Hematopoietic multipotent progenitor cell treated with erythropoietin and hydrocortisone succinate and interleukin-3 and kit ligand, for 17 days (in vitro differentiated cells): ENCODE measurements at places on chromosomes 2 and 18.
A peak's percentile ranks its signal among the peaks of the same experiment; 100 is the strongest.

- no peak for DNase-seq
Measured at GRCh38 chr2:30626397-30626796, 179.4 kb downstream of the LCLAT1 start.

GRCh38 chr18:43275546-43275945, 1.7 kb downstream of the SYT4 start:
- DNase-seq = no peak

DNA sequence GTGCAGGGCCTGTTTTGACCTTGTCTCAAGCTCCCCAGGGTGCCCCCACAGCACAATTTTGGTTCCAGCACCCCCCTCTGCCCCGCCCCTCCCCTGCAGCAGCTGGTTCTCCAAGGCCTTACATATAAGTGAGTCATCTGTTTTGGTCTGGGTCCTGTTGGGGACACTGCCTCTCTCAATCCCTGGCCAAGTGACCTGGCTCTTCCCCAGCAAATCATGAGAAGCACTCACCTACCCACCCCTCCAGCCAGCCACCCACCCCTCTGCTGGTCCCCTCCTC, 90.5 kb downstream of the INHBB start:
- DNase-seq = no peak

GRCh38 chr2:162888652-162889051, 50.1 kb upstream of the KCNH7 start:
- DNase-seq = peak; percentile 8

DNA sequence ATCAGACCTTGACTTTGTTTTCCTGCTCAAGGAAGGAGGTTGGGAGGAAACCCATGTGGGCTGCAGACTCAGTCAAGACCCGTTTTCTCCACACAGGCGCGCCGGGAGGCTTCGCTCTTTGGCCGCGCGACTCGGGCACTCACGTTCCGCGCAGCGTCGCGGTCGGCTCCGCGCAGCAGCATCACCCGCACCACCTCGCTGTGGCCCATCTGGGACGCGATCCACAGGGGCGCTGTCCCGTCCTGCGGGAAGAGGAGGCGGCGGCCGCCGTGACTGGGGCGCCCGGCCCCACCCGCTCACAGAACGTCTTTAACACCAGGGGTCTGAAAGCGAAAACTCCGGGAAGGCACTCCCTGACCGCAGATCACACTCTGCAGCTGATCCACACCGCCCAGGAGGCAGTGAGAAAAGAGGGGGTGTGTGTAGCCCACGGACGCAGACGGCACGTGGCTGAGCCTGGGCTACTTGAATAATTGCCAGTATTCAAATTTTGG, 33.1 kb upstream of the NPC1 start:
- DNase-seq = no peak

- no peak for DNase-seq
Measured at GRCh38 chr2:222038067-222038802, 260.6 kb downstream of the PAX3 start.

GRCh38 chr2:207951734-207952470, 73.4 kb downstream of the PLEKHM3 start:
- no peak for DNase-seq

GRCh38 chr2:148887350-148888002, 12.4 kb downstream of the KIF5C start:
- DNase-seq = no peak

DNA sequence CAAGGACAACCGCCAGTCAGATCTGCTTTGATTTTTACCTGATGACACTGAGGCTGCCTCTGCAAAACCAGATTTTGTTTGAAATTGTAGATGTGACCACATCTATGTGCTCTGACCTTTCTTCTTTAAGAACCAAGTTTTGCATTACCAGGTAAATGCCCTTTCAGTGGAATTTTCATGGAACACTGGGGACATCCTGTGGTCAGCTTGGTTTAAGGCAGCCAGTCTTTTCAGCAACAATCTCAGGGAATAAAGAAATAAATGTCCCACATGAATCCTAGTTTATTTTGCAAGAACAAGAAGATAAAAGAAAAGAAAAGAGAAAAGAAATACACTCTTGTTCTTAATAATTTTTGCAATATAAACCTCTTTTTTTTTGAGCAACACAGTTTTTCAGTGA, 90.6 kb downstream of the POU3F3 start:
- no peak for DNase-seq

- peak; percentile 6 for DNase-seq
Measured at GRCh38 chr18:37299471-37300304, 265.9 kb downstream of the CELF4 start.

DNA sequence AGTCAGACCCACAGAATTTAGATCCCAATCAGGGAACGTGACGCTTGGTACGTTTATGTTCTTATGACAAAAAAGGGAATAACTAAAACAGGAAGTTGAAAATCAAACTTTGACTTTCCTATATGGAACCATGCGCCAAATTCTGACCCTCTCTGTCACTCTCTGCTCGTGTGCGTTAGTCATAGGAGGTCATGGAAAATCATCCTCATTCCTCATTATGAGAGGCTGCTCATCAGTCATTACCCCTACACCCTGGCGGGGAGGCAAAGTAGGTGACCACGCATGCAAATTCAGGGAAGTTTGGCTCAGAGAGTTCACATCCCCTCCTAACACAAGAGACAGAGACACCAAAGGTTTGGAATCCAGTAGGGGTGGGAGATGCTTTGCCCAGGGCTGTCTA, 15.5 kb downstream of the IL1F10 start:
- DNase-seq = no peak

GRCh38 chr2:196441527-196441926, 198.0 kb upstream of the CCDC150 start:
- no peak for DNase-seq

GRCh38 chr2:185583058-185583816, 155.4 kb upstream of the FSIP2 start:
- no peak for DNase-seq

- no peak for DNase-seq
Measured at GRCh38 chr2:102072741-102073140, 69.8 kb upstream of the IL1R1 start.

DNA sequence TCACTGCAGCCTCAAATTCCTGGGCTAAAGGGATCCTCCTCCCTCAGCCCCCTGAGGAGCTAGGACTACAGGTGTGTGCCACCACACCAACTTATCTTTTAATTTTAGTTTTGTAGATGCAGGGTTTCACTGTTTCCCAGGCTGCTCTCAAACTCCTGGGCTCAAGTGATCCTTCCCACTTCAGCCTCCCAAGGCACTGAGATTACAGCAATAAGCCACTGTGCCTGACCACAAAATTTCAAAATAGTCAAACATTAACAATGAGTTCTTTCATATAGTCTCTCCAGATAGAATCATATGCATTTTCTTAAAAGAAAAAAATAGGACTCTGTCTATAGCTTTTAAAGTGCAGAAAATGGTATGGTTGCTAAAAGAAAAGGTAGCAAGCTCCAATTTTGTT, 24.9 kb upstream of the PID1 start:
- DNase-seq = no peak

GRCh38 chr18:45730832-45731575, 7.0 kb downstream of the SLC14A1 start:
- DNase-seq = no peak

- no peak for DNase-seq
Measured at GRCh38 chr2:46983065-46983801, 67.6 kb upstream of the MCFD2 start.

DNA sequence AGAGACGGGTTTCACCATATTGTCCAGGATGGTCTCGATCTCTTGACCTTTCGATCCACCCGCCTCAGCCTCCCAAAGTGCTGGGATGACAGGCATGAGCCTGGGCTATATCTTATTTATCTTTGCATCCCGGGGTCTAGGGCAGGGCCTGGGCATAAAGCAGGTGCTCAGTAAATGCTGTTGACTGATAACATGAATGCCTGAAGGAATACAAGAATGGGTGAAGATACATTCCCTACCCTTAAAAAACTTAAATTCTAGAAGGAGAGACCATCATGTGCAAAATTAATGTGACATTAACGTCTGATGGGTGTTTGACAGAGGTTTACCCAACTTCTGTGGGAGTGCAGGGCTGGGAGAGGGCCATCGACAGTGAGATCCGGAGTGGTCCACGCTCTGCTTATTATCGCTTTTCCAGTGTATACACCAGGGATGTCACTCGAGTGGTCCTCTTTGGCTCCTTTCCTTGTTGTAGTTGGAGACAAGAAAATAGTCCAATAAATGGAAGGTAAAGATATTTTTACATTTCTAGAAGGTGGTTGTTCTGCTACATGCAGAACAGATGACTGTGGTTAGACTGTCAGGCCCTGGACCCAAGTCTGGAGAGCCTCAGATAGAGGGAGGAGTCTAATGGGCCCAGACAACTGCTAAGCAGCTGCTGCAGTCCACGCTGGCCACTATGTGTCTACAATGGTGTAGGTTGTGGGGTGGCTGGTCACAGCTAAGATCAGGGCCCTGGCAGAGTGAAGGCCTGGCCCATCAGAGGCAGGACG, 131.7 kb downstream of the MYCN start:
- DNase-seq = no peak

- DNase-seq = no peak
Measured at GRCh38 chr2:240840435-240841060, 20.5 kb upstream of the KIF1A start.

DNA sequence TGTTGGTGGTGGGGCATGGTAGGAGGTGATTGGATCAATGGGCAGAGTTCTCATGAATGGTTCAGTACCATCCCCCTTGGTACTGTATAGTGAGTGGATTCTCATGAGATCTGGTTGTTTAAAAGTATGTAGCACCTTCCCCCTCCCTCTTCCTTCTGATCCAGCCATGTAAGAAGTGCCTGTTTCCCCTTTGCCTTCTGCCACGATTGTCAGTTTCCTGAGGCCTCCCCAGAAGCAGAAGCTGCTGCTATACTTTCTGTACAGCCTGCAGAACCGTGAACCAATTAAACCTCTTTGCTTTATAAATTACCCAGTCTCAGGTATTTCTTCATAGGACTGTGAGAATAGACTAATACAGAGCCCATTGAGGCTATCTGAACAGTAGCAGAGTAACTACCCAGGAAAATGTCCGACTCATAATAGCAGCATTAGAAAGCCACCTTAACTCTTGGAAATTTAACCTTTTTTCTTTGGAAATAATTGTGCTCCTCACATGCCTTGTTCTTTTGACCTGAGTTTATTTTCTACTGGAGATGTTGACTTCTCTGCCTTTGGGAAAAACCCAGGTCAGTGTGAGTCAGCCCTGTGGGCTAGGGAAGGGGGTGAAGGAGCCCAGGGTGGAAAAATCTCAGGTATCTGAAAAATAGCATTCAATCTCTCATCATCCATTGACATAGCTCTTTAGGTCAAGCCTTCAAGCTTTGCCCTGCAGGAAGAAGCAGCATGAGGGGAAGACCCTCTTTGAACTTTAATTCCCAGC, 18.1 kb downstream of the CYP1B1 start:
- DNase-seq = no peak

DNA sequence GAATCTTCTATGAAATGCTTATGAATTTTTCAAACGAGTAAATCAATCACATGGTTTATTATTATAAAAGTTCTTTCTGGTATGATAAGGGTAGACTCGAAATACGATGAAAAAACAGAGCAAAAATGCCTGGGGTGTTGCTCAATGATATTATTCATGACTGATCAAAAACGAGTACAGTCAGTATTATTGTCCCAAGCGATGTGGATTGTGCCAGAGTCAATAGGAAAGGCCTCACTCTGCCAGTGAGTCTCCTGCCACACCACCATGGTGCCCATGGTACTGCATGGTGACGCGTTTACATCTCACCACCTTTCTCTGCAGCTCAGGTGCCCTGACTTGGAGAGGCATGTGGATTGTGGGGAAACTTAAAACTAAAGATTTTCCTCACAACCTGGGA, 58.5 kb downstream of the KCTD1 start:
- no peak for DNase-seq

DNA sequence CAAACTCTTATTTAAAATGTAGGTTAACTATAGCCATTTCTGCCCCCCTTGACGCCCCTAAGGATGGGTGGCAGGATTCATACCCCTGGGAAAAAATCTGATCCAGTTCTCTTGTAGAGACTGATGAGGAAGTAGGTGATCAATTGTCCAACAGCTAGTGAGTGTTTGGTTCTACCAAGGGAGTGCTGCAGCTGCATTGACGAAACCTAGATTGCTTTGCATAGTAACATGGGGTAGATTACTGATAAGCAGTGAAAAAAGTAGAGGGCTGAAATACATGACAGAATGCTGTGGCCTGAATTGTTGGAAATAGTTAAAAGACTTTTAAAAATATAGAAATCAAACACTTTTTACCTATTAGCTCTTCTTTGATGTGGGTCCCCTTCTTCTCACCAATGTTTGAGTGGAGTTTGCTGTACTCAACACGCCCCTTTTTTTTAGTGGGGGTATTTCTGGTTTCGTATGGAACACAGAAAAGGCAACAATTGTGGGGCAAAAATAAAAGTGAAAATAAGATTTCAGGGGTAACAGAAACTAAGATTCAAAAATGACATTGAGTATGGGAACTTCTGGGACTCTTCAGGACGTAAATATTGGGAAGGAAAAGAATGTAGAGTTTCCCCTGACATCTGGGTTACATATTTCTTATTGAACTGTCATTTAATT, 66.2 kb downstream of the MAIP1 start:
- DNase-seq = no peak

DNA sequence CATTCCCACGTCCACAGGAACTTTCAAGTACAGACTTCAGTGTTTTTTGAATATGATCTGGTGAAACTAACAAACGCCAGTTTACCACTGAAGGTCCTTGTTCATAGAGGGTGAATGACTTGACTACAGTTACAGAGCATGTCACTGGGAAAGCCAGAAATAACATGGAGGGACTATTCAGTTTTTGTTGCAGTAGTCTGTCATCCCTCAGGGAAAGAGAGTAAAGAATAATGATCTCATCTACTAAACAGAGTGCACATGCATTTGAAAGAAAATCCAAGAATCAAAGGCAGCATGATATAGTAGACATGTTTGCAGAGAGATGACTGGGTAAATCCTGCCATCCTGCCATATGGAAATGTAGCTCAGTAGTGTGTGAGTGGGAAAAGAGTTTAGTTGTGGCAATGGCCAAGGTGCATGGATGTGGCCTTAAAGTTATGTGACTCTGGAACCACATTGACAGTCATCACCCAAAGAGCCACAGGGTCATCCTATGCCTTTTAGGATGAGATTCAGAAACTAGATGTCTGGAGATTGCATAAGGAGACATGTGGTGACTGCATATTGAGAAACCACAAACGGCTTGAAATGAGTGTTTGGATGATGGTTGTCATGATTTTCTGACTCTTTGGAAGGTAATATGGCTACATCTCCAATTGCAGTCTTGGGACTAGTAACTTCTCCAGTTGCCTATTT, 125.3 kb upstream of the ZEB2 start:
- no peak for DNase-seq

GRCh38 chr2:240957656-240958365, 40.6 kb upstream of the SNED1 start:
- DNase-seq = no peak

- DNase-seq = no peak
Measured at GRCh38 chr2:214904634-214905033, 95.2 kb upstream of the BARD1 start.

DNA sequence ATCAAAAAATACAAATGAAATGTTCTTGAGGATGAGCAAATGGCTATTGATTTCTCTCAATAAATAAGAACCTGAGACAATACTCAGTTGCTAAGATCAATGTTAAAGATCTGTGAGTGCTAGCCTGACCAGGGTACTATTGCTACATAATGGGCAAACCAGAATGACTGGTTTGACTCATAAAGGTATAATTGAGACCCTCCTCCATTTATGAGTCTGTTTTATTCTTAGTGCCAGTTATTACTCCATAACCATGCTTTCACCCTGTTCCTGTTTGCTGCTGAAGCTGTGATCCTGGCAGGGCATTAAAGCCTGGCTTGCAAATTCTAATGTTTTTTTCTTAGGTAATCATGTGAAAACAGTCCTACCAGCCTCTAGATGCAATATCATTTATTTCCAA, 56.6 kb upstream of the PPM1B start:
- DNase-seq = no peak

- DNase-seq = no peak
Measured at GRCh38 chr2:109255654-109256053, 126.6 kb downstream of the SH3RF3 start.
